Fibroblast of skin of left biceps (primary cell): ENCODE measurements at places on chromosomes 6 and 20.

GRCh38 chr6:89186762-89187161 lies 30.4 kb downstream of the GABRR1 start:
- DNase-seq, result no peak

DNA sequence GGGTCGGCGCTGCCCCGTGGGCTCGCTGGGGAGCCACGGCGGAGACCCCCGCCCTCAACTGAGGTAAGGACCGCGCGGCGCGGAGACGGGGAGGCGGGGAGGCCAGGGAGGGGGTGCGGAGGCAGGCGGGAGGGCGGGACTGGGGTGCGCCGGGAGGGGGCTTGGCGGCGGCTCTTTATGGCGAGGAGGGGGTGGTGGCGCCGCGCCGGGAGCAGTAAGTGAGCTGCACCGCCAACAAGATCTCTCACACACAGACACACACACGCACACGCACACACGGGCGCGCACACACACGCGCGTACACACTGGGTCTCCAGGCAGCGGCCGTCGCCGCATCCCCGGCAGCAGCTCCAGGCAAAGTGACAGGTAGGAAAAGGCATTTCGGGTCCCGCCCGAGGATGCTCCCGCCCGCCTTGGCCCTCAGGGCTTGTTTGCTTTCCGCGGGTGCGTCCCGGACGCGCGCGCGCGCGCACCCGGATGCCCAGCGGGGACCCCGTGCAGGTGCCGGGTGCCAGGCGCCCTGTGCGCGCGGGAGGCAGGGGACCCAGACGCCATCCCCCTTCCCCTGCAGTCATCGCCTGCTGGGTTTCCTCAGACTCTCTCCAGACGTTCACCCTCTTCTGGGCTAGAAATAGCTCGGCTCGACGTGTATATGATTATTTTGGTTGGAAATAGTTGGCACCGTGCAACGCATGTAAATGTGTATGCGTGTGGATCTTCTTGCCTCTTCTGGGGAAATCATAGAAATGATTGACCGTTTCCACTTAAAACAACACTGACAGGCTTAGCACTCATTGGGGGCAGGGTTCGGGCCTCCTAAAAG lies at the start of gene PLCB4:
PLCB4 (plus strand) TSS at position 247 of the 823 bp plus-strand sequence. CDS start 238,728 bp downstream, outside the sequence.
- no peak for DNase-seq

- no peak for DNase-seq
Measured at GRCh38 chr20:57738053-57738452, 28.2 kb upstream of the PMEPA1 start.

GRCh38 chr20:49381558-49382493 lies 100.6 kb downstream of the KCNB1 start:
- peak; percentile 18 for DNase-seq

DNA sequence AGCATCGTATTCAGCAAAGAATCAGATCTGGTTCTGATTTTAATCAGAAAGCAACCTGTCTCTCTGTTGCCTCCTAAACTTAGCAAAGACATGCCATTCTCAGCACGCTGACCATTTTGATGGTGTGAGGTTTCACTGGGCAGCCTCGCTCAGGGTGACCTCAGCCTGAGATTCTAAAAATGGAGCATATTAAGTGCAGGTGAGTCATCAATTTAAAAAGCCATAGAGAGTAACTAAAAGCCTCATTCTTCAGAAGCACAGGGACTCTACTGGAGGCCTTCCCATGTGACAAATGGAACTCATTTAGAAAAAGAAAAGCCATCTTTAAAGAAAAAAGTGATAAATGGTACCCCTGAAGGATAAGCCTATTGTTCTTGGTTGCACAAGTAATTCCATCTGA lies 91.3 kb downstream of the FILIP1 start:
- no peak for DNase-seq

DNA sequence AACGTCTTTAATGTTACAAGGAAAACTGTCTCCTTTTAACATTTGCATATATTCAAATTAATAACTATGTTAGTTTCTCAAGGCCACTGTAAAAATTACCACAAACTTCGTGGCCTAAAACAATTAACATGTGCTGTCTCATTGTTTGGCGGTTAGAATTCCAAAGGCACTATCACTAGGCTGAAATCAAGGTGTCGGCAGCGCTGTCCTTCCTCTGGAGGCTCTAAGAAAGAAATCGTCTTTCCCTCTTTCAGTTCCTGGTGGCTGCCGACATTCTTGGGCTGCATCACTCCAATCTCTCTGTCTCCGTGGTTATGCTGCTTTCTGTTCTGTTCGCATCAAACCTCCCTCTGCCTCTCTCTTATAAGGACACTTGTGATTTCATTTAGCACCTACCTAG lies 4.2 kb downstream of the TPD52L1 start:
- DNase-seq, result no peak

- no peak for DNase-seq
Measured at GRCh38 chr20:341682-342081, 5.2 kb upstream of the NRSN2 start.

- no peak for DNase-seq
Measured at GRCh38 chr6:166553563-166554271, 32.8 kb downstream of the RAMACL start.

GRCh38 chr6:158459726-158460125 lies 100.2 kb upstream of the TMEM181 start:
- no peak for DNase-seq

- no peak for DNase-seq
Measured at GRCh38 chr6:137390334-137390733, 103.9 kb downstream of the OLIG3 start.

GRCh38 chr6:2021713-2022125 lies 223.7 kb downstream of the GMDS start:
- peak; percentile 58 for DNase-seq

- no peak for DNase-seq
Measured at GRCh38 chr6:43495409-43495941, 14.7 kb downstream of the LRRC73 start.

GRCh38 chr6:25583906-25584305 lies 68.1 kb upstream of the SCGN start:
- no peak for DNase-seq
